ENCODE measurements at places on chromosomes 12 and 14.

DNA sequence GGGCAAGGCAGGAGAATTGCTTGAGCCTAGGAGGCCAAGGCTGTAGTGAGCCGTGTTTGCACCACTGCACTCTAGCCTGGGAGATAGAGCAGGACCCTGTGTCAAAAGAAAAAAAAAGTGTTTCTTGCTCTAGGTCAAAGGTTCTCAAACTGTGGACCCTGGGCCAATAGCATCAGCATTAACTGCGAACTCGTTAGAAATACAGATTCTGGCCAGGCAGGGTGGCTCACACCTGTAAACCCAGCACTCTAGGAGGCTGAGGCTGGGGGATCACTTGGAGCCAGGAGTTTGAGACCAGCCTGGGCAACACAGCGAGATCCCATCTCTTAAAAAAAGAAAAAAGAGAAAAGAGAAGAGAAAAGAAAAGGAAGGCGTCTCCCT, 858 bp downstream of the RILPL2 start:
- no peak for DNase-seq

- DNase-seq, result no peak
Measured at GRCh38 chr14:61326847-61327246, 5.5 kb downstream of the PRKCH start.

DNA sequence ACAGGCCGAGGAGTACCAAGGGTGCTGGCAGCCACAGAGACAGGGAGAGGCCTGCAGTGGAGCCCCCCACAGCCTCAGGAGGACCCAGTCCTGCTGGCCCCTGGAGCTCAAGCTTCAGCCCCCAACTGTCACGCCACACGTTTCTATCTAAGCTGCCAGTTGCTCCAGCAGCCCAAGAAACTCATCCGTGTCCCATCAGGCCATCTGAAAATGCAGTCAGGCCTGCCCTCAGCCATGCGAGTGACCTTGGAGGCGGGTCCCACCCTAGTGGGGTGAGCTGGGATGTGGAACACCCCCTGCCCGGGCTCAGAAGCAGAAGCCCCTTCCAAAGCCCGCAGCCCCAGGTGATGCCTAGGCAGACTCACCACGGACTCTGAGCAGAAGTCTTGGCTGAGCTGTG, 158.9 kb downstream of the RIMBP2 start:
- DNase-seq, result no peak

DNA sequence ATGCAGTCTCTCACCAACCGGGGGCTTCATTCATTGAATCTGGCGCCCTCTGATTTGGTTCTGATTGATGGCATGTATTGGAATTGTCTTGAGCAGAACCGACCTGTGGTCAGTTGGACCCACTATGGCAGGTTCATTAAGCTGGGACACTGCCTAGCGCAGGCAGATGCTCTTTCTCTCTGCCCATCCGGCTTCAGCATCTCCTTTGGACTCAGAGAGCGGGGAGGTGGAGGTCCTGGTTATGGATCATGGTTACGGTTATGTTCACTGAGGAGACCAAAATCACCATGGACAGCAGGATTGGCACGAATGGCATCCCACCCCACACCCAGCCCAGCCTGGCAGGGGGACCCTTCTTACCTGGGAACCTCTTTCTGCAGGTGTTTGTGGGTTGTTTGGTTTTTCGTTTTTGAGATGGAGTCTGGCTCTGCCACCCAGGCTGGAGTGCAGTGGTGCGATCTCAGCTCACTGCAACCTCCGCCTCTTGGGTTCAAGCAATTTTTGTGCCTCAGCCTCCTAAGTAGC, 16.4 kb upstream of the BCL7A start:
- DNase-seq, result no peak

GRCh38 chr14:69323999-69324282, 64.0 kb downstream of the GALNT16 start:
- DNase-seq, result no peak

DNA sequence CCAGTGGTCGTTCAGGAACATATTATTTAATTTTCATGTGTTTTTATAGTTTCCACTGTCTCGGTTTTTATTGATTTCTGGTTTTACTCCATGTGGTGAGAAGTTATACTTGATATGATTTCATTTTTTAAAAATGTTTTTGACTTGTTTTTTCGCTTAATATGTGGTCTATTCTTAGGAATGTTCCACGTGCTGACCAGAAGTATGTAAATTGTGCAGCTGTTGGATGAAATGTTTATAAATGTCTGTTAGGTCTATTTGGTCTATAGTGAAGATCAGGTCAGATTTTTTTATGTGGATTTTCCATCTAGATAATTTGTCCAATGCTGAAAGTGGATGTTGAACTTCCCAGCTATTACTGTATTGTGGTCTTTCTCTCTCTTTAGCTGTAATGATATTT, 433.8 kb upstream of the MIS18BP1 start:
- no peak for DNase-seq

- peak; percentile 42 for DNase-seq
Measured at GRCh38 chr12:125533434-125534029, 468.3 kb downstream of the AACS start.

GRCh38 chr14:102095871-102096568, 9.2 kb upstream of the HSP90AA1 start:
- DNase-seq, result no peak

- DNase-seq, result no peak
Measured at GRCh38 chr12:68198507-68199086, 27.0 kb downstream of the IL26 start.

DNA sequence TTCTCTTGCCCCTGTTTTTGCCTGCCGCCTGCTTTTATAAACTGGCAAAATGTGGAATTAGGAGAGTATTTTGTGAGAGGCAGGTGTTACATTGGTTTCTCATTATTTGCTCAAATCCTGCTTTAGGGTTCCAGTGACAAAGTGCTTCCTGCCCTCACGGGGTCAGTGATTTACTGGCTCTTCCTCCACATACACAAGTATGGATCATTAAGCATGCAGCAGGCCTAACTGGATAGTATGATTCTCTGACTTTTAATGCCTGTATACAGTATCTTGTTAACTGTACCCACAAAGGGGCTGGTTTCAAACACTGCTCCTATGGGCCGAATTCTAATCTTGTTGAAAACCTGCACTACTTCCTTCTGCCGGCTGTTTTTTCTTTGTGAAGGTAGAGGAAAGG, 63.2 kb downstream of the PTCSC3 start:
- no peak for DNase-seq

- peak; percentile 34 for DNase-seq
Measured at GRCh38 chr14:89773644-89774316, 180.8 kb downstream of the EFCAB11 start.
